SJSA1 (cell line): ENCODE measurements at places on chromosomes 2 and 18.

GRCh38 chr2:225037415-225038230 is 4.6 kb downstream of the DOCK10 start:
- no peak for DNase-seq

DNA sequence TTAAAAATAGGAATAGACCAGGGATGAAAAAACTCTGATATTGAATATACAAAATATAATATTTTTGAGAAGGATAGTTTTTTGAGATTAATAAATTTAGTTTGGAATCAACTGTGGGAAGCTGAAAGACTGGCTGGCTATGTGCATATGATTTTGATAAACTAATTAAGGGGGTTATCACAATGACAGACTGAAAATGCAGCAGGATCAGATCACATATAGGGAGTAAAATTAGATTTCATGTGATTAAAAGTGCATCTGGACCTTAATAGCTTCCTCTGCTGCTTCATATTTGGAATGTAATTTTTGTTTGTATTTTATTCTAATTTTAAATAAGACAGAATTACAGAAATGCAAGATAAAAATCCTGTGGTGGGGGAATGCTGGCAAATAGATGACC is 111.7 kb downstream of the CCDC102B start:
- no peak for DNase-seq

DNA sequence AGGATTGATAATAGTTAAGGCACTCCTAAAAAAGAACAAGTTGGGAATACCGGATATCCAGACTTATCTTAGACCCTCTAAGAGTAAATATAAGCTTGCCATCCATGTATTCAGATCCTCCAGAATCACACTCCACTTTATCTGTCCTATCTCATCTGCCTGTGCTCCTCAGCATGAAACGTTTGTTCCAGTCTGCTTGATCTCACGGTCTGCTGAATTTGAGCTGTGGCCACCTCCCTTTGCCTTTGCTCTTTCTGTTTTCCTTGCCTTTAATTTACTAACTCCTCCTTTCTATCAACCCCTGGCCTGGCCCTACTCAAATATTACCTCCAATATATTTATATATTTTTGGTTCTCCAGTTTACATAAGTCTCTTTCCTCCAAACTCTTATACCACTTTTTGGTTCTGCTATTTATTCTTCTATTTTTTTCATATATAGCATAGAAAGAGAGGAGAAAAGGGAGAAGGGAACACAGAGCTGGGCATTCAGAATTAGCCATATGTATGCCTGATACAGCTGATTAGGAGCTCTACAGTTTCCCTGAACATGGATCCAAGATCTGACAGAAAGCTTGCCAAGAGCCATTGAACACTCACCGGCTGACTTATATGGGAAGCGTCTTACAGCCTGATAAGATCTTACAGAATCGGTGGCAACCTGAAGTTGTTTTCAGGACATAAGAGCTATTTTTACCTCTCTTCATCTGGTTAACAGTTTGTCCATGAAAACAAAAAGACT is 21.8 kb upstream of the DNAJC27 start:
- no peak for DNase-seq

DNA sequence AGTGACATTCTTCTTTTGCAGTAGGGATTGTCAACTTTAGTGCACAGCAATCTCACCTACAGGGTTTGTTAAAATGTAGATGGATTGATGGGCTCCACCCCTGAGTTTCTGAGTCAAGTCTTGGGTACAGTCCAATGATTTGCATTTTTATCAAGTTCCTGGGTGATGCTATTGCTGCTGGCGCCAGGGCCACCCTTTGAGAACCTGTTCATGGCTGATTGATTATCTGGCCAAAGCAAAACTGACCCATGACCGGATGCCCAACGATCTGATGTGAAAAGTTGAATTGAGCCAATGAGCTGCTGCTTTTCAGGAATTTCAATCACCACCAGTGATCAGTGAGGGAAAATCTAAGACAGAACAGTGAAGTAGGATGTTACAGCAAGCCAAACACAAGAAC is 675.3 kb downstream of the TMEM182 start:
- no peak for DNase-seq

- DNase-seq = no peak
These were observed 923 bp downstream of the AMER3 start for GRCh38 chr2:130756053-130756873.

GRCh38 chr2:202963712-202964111 is 51.0 kb upstream of the NBEAL1 start:
- DNase-seq = no peak

DNA sequence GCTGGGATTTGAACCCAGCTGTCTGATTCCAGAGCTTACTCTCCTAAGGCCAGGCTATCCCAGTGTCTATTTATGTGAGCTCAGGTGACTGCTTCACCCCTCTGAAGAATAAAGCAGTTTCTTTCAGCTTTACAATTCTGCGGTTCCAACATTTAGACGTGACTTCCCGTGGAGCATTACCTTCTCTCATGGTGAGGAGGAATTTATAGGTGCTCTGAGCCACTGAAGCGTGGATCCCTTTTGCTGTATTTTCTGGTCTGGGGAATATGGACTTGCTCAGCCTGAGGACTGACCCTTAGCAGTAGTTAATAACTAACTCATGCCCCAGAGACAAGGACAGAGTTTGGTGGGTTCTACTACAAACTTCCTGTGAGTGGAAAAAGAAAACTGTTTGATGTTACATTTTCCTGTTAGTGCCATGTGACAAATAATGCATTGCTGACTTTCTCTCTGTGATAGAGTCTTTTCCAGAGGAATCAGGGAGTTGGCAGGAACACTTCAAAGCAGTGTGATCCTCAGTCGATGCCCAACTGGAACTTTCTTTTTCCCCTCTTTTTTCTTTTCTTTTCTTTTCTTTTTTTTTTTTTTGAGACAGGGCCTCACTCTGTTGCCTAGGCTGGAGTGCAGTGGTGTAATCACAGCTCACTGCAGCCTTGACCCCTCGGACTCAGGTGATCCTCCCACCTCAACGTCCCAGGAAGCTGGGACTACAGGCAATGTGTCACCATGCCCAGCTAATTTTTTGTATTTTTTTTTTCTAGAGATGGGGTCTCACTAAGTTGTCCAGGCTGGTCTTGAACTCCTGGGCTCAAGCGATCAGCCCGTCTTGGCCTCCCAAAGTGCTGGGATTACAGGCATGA is 21.9 kb downstream of the CASP10 start:
- no peak for DNase-seq
